ENCODE measurements at places on chromosomes 16 and 17.

DNA sequence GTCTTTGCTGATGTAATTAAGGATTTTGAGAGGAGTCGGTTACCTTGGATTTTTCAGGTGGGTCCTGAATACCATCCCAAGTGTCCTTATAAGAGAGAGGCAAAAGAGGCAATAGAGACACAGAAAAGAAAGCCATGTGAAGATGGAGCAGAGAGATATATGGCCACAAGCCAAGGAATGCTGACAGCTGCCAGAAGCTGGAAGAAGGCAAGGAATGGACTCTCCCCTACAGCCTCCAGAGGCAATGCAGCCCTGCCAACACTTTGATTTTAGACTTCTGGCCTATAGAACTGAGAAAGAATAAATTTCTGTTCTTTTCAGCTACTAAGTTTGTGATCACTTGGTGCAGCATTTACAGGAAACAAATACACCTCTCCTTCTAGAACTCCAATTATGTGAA, 8.2 kb upstream of the RNFT1 start:
- no peak for DNase-seq

DNA sequence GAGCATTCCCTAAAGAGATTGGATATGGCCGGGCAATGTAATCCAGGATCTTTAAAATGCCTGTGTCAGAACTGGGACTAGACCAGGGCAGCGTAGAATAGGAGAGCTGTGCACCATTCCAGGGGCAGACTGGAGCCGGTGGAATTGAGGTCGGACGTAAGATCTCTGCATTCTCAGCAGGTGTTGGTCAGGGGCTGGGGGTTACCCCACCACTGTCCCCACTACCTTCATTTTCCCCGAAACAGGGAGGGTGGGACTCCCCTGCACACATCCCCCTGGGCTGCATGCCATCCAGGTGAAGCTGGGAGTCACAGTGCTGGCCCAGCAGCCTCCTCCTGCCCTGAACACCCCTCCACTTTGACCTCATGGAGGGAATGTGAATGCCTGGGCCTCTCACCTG, 17.8 kb downstream of the OSBPL7 start:
- DNase-seq: no peak

DNA sequence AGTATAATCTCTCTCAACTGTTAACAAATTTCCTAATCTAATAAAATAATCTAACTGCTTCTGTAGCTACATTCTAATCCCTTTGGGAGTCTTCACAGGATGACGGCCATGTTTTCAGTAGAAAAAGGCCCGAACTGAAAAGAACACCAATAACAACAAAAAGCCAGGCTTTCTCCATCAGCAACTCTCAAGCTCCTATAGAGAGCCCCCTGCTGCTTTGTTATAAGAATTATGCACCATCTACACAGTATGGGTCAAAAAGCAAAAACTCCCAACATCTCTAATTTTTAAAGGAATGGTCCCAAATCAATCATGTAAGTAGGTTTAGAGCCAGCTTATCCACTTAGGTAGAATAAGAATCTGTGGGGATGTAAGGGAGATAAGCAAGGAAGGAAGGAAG, 163.6 kb upstream of the C17orf78 start:
- DNase-seq: no peak

- DNase-seq: no peak
Observed at GRCh38 chr16:29198231-29198630, 208.3 kb downstream of the NPIPB11 start.

DNA sequence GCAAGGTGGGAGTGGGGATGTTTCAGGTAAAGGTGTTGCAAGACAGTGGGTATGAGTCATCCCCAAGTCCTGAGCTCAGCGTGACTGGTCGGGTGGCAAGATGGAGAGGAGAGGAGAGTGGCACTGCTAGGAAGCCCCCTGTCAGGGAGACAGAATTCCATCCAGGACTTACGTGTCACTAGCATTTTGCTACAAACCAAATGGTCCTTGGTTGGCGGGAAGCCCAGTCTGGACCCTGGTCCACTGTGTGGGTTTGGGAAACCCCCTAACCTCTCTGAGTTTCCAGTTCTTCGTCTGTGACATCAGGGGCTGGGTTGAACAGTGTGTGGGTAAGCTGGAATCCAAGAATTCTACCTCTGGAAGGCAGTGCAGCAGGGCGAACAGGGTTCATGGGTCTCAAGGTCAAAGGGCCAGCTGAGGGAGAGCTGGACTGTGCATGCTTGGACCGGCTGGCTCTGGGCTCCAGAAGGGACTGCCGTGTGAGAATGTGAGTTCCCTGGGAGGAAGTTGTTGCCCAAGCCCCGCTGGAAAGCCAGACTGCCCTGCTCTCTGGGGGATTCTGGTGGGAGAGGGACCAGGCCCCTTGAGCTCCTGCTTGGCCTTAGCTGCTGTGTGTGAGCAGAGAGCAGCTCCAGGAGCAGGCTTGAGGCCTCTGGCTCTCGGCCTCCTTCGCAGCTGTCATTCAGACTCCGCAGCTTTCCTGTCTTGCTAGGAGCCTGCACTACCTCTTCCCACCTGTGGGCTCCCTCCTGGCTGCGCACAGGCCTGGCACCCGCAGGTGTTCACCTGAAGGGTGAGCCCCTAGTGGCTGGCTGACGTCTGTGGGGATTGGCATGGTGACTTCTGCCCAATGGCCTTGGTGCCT, 84.6 kb downstream of the NT5M start:
- DNase-seq: no peak

GRCh38 chr16:60811657-60812056, 1224.6 kb downstream of the CDH8 start:
- no peak for DNase-seq

- no peak for DNase-seq
Observed at GRCh38 chr17:78525511-78526160, 51.6 kb downstream of the DNAH17 start.

DNA sequence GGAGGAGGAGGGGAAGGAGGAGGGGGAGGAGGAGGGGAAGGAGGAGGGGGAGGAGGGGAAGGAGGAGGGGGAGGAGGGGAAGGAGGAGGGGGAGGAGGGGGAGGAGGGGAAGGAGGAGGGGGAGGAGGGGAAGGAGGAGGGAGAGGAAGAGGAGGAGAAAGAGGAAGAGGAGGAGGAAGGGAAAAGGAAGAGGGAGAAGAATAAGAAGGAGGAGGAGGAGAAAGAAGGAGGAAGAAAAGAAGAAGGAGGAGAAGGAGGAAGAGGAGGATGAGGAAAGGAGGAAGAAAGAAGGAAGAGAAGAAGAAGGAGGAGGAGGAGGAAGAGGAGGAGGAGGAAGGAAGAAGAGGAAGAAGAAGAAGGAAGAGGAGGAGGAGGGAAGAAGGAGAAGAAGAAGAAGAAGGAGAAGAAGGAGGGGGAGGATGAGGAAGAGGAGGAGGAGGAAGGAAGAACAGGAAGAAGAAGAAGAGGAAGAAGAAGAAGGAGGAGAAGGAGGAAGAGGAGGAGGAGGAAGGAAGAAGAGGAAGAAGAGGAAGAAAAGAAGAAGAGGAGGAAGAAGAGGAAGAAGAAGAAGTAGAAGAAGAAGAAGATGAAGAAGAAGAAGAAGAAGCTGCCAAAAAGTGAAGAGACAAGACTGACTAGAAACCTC, 103.8 kb downstream of the C16orf78 start:
- no peak for DNase-seq

DNA sequence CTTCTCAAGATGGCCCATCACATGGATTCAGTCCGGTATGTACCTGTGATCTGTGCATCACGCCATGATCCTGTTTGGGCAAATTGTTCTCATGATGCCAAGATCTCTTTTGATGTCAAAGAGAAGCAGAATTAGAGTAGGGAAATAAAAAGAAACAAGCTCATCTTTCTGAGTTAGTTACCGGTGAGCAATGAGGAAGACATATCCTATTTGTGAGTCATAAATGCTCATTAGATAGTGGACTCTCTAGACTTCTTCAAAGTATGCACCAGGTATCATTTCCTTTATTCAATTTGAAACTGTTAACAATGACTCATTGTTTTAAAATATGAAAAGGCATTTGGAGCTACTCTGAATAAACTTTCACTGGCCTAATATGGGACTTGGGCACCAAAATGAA, 8.0 kb upstream of the KRTAP4-12 start:
- no peak for DNase-seq

- peak; percentile 56 for DNase-seq
Observed at GRCh38 chr17:37488009-37488604, 1.6 kb upstream of the DUSP14 start.

- DNase-seq: no peak
Observed at GRCh38 chr16:9755081-9755480, 427.1 kb downstream of the GRIN2A start.

DNA sequence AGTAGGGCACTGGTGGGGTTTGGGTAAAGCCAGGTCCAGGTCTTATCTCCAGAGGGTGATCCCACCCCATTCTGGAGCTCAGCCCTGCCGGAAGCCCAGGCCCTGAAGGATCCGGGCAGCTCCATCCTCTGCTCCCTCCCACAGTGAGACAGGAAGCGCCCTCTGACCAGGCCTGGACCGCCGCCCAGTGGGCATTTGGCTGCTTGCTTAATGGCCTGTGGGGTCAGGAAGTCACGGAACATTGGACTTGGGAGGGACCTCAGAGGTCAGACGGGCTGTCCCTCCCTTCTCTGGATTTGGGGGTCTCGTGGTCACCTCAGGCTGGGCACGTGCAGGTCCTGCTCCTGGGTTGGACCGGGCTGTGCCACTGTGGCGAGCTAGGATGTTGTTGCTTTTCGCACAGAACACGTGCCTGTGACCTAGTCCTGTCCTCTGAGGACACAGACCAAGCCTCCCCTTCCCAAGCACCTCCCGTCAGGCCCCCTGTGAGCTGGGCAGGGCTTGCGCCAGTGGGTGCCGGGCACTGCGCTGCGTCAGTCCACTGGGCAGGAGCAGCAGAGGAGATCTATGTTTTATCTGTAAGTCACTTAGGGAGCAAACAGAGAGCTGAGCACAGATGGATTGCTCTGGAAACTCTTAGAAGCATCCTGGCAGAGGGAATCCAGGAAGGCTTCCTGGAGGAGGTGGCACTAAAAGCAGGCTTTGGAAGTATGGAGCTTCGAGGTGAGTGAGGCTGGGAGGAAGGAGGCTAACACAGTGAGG, 49.4 kb upstream of the GSE1 start:
- no peak for DNase-seq

- peak; percentile 76 for DNase-seq
Observed at GRCh38 chr16:27109666-27110523, 43.2 kb downstream of the C16orf82 start.
